ENCODE measurements at places on chromosomes 4 and X. TPM values are rescaled to one million over a fixed set of nuclear protein-coding genes. Genes with fewer than 3 reads are reported as not detected.

DNA sequence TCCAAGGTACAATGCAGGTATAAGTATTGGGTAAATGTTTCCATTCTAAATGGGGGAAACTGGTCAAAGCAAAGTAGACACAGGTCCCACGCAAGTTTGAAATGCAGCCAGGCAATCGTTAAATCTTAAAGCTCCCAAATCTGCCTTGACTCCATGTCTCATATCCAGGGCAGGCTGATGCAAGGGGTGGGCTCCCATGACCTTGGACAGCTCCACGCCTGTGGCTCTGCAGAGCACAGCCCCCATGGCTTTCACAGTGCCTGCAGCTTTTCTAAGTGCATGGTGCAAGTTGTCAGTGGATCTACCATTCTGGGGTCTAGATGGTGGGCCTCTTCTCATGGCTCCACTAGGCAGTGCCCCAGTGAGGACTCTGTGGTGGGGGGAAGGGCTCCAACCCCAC lies 436.4 kb downstream of the DMD start:
- H3K4me3 ChIP-seq = no peak overlapping the region
- no peaks in the 10 kb centered on the region for H3K4me1 ChIP-seq
- H3K27ac ChIP-seq = no peak overlapping the region
- DNase-seq = no peak
- no peaks in the 10 kb centered on the region for H3K27me3 ChIP-seq

GRCh38 chr4:183146478-183146877 lies 47.4 kb downstream of the WWC2 start:
- H3K4me1 ChIP-seq = no peaks in the 10 kb centered on the region
- no peaks in the 10 kb centered on the region for H3K27me3 ChIP-seq
- no peak overlapping the region for H3K4me3 ChIP-seq
- H3K36me3 ChIP-seq = no peaks in the 10 kb centered on the region

Gene RPS6KA3
- 22.8 TPM for total RNA-seq

Gene TMEM144
- not detected for total RNA-seq

Gene TMSB15C
- total RNA-seq = 6.1 TPM

All from Karpas-422 (cell line).